AG09309 (cell line): ENCODE measurements at places on chromosomes 6 and 20.

DNA sequence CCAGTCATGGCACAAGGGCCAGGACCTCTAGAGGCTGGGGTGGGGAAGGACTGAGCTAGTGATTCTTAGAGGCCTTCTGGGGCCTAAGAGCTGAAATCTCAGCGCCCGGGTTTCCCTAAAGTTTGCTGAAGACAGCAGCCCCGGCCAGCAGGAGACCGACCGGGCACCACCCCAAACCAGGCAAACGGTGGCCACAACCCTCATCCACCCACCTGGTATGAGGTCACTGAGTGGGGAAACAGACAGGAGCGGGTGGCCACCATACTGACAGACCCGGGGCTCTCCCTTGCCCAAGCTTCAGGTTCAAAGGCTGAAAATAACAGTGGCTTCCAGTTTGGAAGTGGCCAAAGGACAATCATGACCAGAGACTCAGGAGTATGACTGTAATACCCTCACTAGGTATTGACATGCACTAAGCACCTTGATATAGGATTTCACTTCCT is 35.0 kb upstream of the ID1 start:
- no peak for DNase-seq

DNA sequence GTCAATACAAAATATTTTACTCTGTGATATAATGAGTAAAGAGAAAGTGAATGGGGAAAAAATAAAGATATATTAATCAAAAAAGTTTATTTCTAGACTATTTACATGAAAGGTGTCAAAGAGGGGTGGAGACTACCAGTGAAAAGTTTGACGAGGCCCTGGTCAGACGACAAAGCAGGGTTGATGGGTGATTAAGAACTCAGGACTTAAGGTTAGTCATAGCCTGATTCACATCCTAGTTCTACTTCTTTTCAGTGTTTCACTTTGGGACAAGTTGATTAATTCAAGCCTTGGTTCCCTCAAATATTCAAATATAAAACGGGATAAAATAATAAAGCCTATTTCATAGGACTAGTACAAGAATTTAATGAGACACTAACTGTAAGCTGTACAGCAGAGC is 178.2 kb upstream of the HS3ST5 start:
- DNase-seq = no peak

- DNase-seq = peak; percentile 11
Observed at GRCh38 chr6:112592159-112592558, 245.0 kb downstream of the RFPL4B start.

DNA sequence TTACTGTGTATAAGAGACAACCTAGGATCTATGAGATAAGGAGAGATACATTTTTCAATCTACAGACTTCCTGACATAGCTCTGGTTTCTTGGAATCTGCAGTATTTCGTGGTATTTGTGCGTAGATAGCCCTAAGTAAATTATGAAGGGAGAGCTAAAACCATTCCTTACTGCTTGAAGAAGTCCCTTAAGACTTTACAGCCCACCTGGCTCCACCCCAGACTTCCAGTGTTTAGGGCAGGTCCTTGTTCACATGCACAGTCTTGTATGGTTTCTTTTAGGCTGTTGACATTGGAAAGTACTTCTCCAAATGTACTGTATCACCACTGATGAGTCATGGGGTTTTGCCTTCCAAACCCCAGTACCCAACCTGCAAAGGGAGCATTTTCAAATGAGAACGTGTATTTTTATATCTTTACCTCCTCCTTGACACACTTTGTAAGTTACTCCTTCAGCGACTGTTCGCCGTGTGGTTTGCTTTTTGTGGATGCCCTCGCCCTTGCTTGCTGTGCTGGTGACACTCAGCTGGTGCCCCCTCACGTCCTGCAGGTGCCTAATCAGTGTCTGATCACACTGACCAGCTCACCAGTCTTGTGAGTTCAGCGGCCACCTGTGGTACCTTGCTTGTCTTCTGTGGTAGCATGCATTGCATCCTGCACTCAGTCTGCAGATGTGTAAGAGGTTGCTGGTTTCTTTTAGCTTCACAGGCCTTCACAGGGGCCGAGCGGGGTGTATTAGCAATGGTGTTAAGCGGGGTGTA is 73.3 kb downstream of the IGF2R start:
- no peak for DNase-seq

- no peak for DNase-seq
Observed at GRCh38 chr20:15616626-15617025, 956.6 kb downstream of the KIF16B start.
